DMS53 (cell line): ENCODE measurements at places on chromosomes 4 and X.

DNA sequence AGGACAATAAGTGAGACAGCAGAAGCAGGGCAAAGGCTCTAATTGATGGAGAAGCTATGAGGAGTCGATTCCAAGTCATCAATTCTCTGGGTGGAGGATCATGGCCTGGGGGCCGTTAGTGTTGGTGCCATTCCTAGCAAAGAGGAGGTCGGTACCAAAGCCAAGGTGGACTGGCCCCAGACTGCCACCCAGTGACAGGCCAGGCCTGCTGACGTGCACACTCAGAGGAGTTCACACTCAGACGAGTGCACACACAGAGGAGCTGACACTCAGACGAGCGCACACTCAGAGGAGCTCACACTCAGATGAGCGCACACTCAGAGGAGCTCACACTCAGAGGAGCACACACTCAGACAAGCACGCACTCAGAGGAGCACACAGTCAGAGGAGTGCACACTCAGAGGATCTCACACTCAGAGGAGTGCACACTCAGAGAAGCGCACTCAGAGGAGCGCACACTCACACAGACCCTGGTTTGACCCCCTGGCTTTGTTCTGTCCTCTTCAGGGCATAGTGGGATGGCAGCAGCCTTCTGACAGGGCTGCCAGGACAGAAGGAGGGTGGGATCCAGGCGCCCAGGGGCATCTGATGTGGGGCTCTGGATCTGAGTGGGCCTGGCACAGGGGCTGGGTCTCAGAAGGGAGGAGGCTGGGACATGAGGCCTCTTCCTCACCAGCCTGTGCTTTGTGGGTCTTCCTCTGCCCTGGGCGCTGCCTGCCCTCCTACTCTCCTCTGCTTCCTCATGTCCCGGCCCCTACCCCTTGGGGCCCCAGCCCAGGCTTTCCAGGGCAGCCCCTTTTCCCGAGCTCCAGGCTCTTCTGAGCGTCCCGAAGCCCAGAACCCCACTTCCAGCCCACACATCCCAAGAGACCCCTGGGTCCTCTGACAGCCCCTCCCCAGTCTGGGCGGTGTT is 41.7 kb upstream of the NKX1-1 start:
- no peak for DNase-seq

- DNase-seq = no peak
These were observed 76.2 kb downstream of the SEL1L3 start for GRCh38 chr4:25786497-25787065.

DNA sequence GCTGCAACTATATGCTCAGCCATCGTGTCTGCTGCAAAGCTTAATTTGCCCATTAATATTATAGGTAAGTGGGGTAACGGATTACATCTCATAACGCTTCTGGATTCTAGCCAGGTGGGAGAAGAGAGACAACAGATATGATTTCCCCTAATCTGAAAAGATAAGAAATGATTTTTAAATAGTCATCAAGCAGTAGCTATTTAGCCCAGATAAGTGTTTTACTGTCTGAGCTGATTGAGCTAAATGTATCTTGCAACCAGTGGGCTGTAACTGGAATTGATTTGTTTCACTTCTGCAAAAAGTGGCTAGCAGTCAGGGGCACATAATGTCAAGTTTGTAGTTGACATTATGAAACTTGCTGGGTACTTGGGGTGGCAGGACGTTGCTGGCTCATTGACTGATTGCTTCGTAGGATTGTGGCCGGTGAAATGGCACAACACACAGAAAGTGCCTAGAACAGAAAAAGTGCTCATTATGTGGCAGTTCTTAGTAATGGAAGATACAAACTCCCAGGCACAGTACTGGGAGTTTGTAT is 18.5 kb downstream of the LAP3 start:
- DNase-seq = no peak

GRCh38 chrX:38151441-38151840 is 69.2 kb downstream of the SRPX start:
- DNase-seq = no peak

DNA sequence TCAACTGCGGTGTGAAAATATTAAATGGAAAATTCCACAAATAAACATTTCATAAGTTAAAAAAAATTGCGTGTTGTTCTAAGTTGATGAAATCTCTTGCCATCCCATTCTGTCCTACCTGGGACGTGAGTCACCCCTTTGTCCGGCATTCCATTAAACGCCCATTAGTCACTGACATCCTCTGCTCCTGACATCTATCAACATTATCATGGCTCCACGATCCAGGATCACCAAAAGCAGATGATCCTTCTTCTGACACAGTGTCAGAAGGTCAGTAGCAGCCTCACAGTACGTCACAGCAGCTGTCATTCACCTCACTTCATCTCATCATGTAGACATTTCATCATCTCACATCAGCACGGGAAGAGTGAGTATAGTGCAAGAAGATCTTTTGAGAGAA is 125.7 kb downstream of the ZNF827 start:
- no peak for DNase-seq

DNA sequence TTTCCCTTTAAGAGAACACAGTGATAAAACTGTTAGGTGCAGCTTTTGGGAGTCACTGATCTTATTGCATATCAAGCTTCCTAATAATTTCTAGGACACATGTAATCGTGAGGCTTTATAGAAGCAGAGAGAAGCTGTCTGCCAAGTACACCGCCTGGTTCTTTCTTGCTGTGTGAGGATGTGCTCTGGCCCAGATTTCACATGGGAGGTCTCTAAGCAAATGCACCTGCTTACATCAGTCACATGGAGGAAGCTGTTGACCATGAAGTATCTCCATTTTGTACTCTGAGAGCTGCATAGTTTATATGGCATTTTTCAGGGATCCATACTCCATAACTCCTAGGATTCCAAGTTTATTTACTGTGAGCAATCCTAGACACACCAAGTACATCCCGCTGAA is 37.1 kb downstream of the RGS12 start:
- no peak for DNase-seq

DNA sequence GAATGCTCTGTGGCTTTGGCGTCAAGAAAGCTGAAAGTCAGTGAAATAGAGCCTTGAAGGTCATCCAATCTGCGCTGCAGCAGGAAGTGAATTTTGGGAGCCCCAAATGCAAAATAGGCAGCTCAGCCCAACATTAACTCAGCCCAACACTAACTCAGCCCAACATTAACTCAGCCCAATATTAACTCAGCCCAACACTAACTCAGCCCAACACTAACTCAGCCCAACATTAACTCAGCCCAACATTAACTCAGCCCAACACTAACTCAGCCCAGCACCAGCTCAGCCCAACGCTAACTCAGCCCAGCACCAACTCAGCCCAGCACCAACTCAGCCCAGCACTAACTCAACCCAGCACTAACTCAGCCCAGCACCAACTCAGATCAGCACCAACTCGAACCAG is 71.5 kb downstream of the SORBS2 start:
- DNase-seq = peak; percentile 24

DNA sequence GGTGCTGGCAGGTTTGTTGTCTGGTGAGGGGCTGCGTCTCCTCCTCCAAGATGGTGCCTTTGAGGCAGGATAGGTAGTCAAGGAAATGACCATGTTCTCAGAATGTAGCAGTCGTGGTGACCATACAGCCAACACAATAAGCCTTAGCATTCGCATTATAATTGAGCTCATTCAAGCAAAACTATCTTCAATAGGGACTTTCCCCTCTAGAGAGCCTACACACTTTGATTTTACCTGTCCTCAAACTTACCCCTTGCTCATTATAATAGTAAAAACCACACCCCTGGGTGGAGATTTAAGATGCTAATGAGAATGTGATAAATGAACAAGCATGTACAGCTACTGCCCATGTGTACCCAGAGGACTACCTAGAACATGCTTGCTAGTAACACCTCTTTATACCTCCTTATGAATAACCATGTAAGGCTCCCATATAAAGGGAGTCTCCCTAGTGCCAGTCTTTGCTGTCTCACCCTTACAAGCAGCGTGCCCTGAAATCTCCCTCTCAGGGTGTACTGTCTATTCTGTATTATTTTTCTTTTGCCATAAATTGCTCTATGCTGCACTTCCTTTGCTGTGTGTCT is 48.2 kb downstream of the FGFBP1 start:
- DNase-seq = no peak

DNA sequence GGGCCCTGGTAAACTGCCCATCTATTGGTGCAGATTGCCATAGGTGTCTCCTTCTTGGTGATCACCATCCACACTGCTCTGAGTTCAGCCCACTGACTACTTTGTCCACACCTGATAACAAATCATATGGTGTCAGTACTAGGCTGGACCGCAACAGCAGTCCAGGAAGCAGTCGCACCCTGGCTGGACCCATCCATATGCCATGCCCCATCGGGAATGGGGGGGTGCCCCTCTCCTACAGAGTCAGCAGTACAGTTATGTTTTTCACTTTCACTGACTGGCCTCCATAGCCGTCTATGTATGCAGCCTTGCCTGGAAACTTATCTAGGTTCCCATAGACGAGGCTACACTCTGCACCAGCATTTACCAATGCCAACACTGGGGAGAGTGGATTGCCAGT is 226.1 kb downstream of the ADGRL3 start:
- no peak for DNase-seq

- DNase-seq = peak; percentile 10
These were observed 27.2 kb upstream of the IGSF1 start for GRCh38 chrX:131316260-131316659.

GRCh38 chrX:133849676-133850075 is 135.7 kb downstream of the GPC3 start:
- DNase-seq = peak; percentile 26

DNA sequence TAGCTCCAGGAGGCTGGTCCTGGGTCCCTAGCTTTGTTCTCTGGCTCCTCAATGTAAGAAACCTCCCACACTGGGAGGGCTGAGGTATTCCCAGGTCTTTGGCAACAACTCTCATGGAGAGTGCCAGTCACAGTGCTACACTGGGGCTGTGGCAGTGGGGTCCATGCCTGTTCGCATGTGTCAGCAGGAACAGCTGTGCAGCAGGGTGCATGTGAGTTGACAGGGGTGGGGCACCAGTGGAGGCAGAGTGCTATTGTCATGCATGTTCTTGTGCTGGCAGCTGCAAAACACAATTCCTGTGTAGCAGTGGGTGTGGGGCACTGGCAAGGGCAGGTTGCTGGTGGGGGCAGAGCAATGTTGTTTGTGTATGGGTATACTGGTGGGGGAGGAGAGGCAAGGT is 246.0 kb downstream of the CXXC4 start:
- no peak for DNase-seq

DNA sequence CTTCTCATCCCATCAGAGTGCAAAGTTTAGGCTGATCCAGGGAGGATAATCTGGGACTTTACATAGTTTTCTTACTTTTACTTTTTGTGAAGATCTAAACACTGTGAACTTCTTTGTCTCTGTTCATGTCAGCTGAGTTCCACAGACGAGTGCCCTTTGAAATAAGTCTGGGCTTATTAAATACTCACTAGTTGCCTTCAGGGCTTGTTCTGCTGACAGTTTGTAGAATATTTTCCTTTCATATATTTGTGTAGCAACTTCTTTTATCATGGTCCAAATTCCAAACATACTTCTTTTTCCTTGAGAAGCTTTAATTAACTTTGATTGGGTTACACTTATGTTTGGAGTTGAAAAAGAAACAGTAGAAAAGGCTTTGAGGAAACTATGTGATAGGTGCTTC is 109.6 kb downstream of the SH2D1A start:
- DNase-seq = no peak

- DNase-seq = no peak
These were observed 400.7 kb downstream of the DCAF12L2 start for GRCh38 chrX:125765347-125765746.

- DNase-seq = peak; percentile 61
These were observed 61.7 kb downstream of the MAML3 start for GRCh38 chr4:140092094-140092851.

DNA sequence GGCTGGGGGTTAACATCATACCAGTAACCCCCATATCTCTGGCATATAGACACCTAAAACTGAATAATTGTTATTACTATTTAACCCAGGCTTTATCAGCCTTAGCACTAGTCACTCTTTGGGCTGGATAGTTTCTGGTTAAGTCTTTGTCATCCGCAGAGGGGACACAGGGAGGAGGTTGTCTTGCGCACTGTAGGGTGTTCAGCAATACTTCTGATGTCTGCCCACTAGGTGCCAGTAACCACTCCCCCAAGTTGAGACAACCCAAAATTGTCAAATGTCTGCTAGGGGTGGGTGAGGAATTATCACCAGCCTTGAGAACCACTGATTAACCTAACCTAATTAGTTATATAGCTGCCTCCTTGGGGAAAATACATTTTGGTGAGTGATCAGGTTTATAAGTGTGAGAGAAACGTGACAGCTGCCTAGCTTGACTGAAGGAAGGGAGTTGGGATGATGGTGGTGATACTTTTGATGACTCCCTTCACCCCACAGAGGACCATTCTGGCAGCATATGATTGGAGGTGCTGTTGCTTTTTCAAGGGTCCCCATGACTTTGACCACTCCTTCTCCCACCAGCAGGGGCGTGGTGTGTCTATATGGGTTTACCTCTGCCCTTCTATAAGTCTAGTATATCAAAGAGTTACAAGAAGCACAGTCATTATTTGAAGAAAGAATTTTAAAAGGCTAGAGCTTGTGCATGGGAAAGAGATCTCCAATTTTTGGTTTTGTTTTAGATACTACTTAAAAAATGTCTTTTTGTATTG is 140.9 kb downstream of the STIM2 start:
- no peak for DNase-seq

DNA sequence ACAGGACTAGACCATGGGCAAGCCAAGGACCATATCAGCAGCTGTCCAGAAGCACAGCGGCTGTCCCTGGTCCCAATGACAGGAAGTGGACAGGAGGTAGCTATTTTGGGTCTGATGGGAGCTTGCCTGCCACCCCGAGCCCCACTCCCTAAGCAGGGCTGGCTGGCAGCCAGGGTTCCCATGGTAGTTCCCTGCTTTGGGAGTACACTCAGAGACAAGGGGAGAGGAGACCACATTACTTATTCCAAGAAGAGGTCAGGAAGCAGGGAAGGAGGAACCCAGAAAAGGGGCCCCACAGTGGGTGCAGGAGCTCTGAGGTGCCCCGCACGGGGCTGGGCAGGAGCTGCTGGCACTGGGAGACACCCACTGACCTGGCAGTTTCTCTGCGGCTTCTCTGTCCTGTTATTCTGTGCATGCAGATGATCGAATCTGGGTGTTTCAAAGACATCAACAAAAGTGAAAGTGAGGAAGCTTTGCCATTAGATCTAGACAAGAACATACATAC is 36.3 kb downstream of the HTT-AS start:
- peak; percentile 33 for DNase-seq

GRCh38 chr4:169661761-169662160 is 41.4 kb downstream of the CLCN3 start:
- DNase-seq = no peak

DNA sequence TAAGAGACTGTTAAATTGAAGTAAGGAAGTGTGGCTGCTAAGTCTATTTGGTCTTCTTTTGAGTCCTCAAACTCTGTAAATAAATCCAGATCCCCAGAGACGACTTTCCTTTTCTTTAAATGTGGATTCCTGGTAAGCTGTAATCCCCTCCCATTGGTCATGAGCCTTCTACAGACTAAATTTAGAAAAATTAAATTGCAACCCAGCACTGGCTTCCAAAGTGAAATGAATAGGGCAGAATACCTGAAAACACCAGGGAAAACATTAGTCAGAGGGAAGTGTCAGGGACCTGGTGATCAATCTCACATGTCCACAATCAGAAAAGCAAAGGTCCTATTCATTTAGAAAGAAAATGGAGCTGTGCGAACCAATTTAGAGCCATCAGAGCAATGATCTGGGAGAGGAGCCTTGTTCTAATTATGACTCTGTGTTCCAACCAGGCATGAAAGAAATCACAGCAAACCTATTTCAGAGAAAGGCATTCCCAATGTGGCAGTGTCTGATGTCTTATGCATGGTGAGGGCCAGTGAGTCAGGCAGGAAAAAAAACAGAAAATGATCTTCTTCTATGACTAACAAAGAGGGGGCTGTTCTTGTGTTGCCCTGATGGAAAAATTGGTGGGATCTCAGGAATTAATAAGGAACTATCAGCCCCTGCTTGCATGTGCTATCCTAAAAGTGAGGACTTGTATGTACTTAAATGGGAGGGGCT is 19.8 kb upstream of the CCDC149 start:
- no peak for DNase-seq
